ENCODE measurements at places on chromosomes 2 and 18.
A peak's percentile ranks its signal among the peaks of the same experiment; 100 is the strongest.

GRCh38 chr2:41869542-41870264 is 178.1 kb upstream of the PKDCC start:
- DNase-seq: peak; percentile 32

DNA sequence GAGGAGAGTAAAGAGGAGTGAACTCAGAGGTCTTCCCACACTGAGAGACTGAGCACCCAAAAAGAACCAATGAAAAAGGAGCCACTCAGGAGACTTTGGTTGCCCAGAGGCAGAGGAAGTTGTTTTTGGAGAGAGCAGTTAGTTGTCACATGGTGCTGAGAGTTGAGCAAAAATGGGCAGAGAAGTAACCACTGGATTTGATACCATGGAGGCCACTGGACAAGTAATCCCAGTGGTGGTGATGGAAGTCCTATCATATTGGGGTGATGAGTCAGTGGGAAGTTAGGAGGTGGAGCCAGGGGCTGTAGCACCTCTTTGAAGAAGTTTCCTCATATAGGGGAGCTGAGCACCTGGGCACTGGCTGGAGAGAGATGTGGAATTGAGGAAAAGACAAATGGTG is 235.8 kb downstream of the TPGS2 start:
- DNase-seq: no peak

DNA sequence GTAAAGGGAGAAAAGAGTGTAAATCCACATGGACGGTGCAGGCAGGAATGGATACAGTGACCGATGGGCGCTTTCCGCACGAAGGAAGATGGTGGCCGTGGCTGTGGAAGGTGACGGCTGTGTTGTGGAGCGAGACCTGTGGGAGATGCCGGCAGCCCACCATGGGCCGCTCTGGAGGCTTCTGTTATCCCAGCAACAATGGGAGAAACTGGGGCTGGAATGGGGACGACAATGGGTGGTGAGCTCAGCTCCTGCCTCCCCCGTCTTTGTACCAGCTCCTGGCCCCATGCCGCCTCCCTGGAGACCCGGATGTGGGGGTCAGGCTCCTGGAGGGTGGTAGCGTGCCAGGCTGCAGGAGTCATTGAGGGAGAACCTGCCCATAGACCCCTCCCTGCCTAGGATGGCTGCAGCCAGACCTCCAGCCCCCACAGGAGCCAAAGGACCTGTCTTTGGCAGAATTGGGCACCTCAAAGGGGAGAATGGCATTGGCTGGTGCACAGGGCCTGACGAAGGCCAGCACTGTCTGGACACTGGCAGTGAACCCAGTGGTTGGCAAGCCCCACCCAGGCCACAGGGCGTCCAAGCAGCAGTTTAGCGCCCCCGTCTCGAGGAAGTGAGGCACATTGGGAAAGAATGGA is 72.6 kb downstream of the SLC66A2 start:
- no peak for DNase-seq

GRCh38 chr2:45953376-45954027 is 302.0 kb downstream of the PRKCE start:
- DNase-seq: no peak

- no peak for DNase-seq
Measured at GRCh38 chr2:135998879-135999278, 13.5 kb upstream of the DARS1 start.

DNA sequence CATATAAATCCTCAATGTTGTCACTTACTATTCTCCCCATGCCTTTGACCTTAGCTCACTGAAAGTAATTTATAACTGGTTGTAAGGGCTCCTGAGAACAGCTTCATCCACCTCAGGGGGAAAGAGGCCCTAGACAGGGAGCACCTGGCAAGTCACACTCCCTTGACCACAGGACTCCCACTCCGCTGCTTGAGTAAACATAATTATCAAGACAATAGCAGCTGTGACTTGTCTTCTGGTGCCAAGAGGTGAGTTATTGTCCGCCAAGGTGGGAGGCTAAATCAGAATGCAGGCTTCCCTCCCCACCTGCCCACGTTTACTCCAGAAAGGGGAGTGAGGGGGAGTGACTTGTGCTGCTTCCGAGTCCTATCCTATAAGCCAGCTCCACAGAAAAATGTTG is 230.6 kb upstream of the LRATD1 start:
- DNase-seq: no peak

GRCh38 chr2:179692043-179692442 is 169.4 kb downstream of the ZNF385B start:
- no peak for DNase-seq

DNA sequence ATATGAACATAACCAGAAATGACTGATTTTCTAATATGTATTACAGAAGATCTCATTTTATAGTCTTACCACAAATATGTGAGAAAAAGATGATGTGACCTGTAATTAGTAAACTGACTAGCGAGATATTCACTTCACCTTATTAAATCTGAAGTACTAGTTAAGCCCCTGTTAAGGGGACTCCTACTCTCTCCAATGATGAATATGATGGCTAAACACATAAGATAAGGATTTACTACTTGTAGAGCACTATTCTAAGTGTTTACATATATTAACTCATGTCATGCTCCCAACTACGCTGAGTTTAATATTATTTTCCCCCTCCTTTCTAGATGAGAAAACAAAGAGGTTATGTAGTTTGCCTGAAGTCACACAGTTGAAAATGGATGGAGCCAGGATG is 40.9 kb downstream of the SP3 start:
- no peak for DNase-seq

DNA sequence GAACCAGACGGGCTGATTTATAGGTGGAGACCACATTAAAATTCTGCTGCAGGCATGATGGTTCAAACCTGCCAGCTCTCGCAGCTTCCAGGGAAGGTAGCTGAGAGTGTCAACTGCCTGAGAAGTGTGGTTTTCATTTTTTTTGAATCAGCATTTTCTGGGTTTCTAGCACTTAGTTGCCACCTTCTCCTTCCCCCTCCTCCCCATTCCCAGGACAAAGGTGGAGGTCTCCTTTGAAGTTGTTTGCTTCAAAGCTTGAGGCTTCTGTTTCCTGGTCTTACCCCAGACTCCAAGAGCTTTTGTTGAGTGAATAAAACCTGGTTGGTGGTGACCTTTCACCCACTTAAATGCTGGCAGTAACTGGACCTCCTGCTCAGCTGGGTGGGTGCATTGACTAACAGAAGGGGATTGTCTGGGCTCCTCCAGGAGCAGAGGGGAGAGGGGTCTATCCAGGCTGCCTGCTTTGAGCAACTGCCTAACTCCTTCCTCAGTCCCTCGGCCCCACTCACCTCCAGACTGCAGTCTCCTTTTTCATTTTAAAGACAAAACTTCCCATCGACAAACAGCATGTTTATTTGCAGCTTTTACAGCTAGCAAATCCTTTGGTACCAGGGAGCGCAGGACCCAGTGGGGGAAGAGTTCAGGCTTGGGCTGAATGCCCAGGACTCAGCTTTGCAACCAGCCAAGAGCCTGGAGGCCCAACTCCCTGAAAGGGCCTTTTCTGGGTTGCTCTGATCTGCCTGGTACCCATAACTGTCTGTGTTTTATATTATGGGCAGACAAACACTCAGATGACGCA is 3.5 kb downstream of the RHOB start:
- no peak for DNase-seq

DNA sequence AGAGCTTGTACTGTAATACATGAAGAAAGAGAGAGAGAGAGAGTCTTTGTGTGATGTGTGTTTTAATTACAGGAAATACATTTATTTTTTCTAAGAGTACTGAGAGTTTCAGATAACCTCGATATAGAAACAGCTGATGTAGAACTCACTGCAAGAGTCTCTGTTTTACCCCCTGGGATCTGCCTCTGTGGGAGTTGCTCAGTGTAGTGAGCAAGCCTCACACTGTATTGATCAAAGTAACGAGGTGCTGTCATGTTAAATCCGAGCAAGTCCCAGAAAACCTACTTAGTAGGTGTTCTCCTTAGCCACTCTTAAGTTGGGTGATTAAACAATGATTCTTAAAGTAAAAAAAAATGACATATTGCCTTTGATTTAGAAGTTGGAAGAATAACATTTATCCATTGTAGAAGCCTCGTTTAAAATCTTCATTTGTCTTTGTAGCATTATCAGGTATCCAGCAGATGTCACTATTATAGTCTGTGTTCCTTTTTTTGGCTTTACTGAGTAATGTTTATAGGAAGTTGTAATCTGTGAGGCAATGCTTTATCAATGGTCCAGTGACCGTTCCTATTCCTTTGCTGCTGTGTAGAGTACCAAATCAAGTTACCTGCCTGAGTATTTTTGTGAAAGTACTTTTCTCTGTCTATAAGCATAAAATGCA is 219.0 kb downstream of the MYO3B start:
- peak; percentile 8 for DNase-seq

GRCh38 chr2:98393354-98393753 is 47.1 kb downstream of the CNGA3 start:
- no peak for DNase-seq

- DNase-seq: no peak
Measured at GRCh38 chr18:6666012-6666685, 63.4 kb upstream of the ARHGAP28 start.

DNA sequence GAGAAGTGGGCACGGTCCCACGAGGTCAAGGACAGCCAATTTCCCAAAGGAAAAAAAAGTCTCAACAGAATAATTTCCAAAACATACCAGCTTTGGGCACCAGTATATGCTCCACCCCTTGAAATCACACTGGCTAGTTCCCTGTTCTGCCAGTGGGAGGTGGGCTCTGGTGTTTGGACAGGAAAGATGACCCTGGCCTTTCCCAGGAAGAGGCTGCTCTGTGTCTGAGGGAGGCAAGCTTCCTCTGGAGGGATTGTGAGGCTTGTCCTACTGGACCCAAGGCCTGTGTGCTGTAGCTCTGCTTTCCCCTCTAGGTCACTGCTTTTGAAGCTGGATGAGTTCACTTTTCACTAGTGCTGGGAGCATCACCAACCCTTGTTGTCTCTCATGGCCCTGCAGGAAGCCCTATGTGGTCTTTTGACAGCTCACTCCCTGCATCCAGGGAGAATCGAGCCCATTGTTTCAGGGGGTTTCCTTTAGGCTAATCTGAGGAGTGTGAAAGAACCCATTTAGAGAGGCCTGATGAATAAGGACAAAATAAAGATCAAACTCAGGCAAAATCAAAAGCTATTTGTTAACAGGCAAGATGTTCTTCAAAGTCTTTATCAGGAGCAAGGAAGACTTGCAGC is 36.3 kb downstream of the CXCR4 start:
- no peak for DNase-seq

DNA sequence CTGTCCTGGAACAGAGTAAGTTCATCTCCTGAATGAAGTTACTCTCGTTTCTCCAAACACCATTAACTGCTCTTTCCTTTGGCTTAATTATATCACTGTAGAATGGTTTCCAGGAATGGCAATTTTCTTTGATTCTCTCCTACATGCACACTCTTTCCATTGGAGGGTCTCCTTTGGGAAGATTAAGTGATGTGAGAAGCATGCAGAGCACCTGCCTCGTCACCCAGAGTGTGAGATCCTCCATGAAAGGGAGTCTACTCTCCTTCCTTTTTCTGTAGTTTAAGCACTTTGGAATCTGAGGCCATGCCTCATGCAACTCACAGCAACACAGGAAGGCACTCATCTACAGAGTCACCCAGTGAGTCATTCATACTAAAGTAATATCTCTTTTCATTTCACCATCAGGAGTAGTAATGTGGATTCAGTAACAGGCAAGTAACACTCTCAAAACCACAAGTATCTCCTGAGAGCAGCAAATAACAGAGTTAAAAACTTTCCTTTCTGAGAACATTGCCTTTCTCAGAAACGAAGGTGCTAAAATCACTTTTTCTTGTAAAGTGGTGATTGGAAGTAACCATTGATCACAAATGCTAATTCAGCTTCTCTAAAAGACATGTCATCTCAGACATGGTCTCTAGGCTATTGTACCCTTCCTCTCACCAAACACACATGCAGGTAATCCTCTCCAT is 52.8 kb upstream of the IL1RL1 start:
- DNase-seq: no peak

DNA sequence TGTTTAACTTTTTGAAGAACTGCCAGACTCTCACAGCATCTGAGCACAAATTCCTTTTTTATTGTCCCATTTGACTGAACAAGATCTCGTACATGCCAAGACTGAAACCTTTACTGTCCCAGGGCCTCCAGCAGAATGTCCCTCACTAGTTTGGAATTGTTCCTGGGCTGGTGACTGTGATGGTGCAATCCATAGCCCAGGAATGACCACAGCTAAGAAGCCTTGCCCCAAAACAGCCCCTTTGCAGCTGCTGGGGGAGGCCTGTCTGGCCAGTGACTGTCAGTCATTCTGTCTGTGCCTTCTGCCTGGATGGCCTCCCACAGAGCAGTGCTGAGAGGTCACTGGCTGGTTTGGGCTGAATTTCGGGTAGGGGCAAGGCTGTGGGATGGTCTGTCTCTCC is 184.5 kb upstream of the MSH6 start:
- DNase-seq: no peak

GRCh38 chr2:112750560-112750843 is 13.9 kb downstream of the CKAP2L start:
- DNase-seq: no peak

- no peak for DNase-seq
Measured at GRCh38 chr2:109218792-109219126, 89.8 kb downstream of the SH3RF3 start.

GRCh38 chr2:57448816-57449215 is 597.8 kb upstream of the VRK2 start:
- no peak for DNase-seq

GRCh38 chr18:58605027-58606020 is 23.6 kb downstream of the ALPK2 start:
- no peak for DNase-seq

GRCh38 chr2:217357886-217358620 is 498.2 kb upstream of the TNP1 start:
- no peak for DNase-seq

DNA sequence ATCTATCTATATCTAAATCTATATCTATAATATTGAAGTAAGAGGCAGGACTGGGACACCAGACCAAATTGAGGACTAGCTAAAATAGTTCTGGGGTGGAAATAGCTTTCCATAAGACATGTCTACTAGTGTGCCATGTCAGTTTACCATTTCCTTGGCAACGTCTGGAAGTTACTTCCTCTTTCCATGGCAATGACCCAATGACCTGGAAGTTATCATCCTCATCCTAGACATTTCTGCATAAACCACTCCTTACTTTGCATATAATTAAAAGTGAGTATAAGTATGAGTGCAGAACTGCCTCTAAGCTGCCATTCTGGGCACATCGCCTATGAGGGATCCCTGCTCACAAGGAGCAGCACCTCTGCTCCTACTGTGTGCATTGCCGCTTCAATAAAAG is 734.0 kb upstream of the GCFC2 start:
- DNase-seq: no peak

Data from CMK (cell line).